ENCODE measurements at places on chromosomes 2 and 18. TPM values are rescaled to one million over a fixed set of nuclear protein-coding genes. Genes with fewer than 3 reads are reported as not detected.

- DNase-seq: no peak
Measured at GRCh38 chr2:172345956-172346555, 81.3 kb upstream of the ITGA6 start.

- DNase-seq: no peak
Measured at GRCh38 chr2:19722531-19722971, 179.2 kb downstream of the TTC32 start.

DNA sequence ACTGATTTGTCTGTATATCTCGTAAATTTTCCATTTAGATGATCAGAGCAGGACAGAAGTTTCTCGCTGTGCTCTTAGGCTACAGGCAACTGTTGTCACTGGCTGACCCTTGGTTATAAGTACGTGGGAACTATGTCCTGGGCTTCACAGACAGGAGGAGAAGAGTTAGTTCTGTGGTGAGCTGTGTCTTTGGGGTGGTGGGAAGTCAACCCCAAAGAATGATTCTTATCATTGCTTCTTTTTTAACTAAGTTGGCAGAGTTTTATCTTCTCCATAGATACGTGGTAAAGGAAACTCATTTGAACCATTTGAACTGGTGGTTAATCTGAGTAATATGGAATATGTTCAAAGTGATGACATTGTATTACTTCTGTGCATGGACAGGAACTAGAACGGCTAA, 230.6 kb upstream of the EPAS1 start:
- no peak for DNase-seq

ARID5A gene
- total RNA-seq: 52.1 TPM

RBMS1 gene
- total RNA-seq: 180 TPM

COX5B gene
- total RNA-seq: 204 TPM

PROM2 gene
- 0.60 TPM for total RNA-seq
